OCI-M1 (cell line): ENCODE measurements at places on chromosomes 3 and 15.

GRCh38 chr3:178480795-178481194 is 55.4 kb upstream of the KCNMB2 start:
- no peak for DNase-seq

DNA sequence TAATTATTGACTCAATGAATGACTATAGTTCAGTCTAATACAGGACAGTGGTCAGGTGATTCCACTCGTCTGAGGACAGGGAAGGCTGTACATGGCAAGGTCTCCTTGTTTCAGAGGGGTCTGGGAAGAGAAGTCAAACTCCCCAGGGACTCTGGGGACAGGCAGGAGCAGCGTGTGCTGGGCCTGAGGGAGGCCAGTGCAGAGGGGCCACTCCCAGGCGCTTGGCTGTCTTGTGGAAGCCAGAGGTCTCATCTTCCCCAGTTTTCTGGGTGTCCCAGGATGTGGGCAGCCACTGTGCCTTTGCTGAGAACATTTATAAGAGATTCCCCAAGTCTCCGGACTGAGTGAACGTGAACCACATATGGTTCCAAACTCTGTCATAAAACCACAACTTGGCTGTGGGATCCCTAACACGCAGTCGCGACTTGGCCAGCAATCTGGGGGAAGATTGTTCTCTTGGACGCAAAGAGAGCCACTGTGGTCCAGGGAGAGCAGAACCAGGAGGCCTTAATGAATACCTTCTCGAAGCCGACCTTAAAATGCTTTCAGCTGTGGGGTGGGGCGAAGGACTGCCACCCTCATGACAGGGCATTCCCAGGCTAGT is 30.4 kb downstream of the BHLHE40 start:
- no peak for DNase-seq

DNA sequence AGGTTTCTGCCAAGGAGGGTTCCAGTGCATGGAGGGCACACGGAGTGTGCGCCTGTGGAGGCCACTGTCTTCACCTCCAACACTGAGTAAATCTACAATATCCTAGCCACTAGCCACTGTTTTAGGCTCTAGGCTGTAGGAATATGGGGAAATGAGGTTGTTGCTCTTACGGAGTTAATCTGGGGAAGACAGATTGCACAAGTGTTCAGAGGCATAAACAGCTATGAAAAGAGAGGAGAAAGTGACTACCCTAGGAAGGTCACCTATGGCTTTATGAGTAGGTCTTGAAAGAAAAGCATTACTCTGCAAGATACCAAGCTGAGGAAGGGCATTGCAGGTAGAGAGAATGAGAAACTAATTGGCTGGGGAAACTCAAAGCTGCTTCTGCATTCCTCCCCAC is 85.7 kb downstream of the CYP19A1 start:
- DNase-seq: no peak

DNA sequence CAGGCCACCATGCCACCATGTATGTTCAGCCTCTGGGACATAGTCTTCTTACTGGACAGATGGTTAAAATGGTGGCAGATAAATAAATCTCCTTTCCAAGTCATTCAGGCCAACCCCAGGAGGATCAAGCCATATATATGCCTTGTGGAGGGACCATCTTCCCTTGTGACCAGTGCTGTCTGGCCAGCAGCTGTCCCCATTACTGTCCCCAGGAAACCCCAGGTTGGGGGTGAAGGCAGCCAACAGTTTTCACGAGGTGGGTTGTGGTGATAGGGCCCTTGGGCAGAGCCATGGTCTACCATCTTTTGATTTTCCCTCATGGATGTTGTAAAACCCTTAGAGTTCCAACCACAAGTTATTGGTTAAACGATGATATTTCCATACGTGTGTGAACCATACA is 48.7 kb upstream of the PCSK6 start:
- no peak for DNase-seq

GRCh38 chr15:69732133-69732532 is 279.5 kb downstream of the RPLP1 start:
- no peak for DNase-seq

DNA sequence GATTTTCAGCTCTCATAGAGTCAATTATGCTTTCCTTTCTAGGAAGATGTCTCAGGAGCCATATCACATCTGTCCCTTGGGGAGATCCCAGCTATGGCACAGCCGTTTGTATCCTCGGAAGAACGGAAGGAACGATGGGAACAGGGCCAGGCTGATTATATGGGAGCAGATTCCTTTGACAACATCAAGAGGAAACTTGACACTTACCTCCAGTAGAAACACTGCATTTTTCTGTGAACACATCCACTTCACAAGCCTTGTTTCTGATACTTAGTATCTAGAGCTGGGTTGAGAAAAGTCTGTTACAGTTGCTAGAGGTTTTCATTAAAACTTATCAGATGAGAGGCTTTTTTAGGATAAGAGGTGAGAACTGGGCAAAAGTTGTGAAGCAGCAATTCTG is 35.4 kb downstream of the GYG1 start:
- no peak for DNase-seq

DNA sequence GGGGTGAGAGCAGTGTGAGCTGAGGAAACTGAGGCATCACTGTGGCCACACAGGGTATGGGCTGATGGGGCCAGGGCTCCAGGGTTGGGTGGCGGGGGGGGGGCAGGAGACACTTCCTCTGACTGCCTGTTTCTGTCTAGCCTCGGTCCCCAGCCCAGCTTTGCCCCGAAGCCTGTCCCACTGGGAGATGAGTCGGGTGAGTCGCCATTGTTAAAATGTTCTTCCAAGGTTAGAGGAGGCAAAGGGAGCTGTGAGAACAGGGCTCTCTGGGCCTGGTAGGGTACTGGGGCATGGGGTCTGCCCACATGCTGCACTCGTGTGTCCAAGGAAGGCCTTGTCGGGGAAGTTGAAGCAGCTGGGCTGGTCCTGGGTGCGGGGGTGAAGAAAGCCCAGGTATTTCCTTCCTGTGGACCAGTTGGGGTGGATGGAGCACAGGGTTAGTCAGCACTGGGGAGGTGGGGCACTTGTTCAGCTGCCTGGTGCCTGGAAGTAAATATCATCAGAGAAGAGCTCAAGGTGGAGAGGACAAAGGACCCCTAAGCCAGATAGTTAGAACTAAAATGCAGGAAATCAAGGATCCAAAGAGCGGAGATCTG is 8.3 kb upstream of the JMJD7 start:
- DNase-seq: no peak

- DNase-seq: peak; percentile 69
Observed at GRCh38 chr3:50365080-50365841, 5.9 kb upstream of the TMEM115 start.

GRCh38 chr3:127999509-128000106 is 52.6 kb upstream of the SEC61A1 start:
- no peak for DNase-seq

DNA sequence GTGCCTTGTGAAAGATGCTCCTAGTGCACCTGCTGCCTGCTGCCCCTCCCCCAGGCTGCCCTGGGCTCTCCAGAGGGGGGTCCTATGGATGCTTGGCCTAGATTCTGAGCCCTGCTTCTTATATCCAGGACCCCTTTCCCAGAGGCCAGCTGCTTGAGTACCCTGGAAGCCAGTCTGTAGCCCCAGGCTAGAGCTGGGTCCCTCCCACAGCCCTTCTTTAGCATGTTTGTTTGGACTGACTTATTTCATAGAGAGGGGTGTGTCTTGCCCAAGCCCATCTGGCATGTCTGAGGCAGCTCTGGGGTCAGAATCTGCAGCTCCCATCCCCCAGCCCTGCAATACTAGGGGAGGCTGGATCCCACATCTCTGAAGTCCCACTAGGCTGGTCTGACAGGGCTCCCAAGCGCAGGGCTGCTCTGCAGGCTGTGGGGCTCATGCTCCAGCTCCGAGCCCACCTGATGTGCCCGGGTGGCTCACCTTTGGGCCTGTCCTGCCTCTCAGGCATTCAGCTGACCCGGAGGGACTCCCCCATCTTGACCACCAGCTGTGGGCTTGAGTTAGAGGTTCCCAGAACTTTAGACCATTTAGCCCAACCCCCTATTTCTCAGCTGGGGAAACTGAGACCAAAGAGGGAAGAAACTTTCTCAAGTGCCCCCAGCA is 3.1 kb downstream of the CHRNB4 start:
- DNase-seq: no peak

DNA sequence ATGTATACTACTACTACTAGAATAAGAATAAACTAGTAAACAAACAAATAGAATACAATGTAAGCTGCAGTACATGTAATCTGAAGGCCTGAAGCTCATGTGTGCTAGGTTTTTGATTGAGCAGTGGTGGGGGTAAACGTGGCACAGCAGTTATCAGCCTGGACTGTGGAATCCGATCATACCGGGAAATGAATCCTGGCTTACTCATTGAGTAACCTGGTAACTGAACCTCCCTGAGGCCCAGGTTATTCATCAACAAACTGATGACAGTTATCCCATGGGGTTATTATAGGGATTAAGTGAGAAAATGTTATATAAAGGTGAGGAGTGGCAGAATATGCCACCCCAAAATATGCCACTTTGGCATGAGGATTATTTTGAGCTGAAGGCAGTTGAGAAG is 339.1 kb downstream of the FHIT start:
- no peak for DNase-seq

GRCh38 chr3:182412066-182412465 is 381.2 kb upstream of the ATP11B start:
- no peak for DNase-seq

DNA sequence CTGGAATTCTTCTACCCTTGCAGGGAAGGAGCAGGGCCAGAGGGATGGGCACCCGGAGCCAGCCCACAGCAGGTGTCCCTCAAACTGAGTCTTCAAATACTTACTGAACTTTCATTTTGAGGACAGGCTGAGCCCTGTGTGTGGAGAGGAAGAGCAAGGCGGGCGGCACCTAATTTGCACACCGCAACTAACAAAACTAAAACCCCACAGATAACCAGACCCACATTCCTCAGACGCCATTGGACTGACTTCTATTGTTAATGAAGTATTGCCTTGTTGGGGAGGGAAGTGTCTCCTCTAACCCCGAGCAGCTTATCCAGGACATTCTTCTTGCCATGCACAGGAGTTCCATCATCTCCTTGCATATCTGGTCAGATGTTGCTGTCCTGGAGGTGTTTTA is 105.2 kb upstream of the NR2E3 start:
- no peak for DNase-seq

DNA sequence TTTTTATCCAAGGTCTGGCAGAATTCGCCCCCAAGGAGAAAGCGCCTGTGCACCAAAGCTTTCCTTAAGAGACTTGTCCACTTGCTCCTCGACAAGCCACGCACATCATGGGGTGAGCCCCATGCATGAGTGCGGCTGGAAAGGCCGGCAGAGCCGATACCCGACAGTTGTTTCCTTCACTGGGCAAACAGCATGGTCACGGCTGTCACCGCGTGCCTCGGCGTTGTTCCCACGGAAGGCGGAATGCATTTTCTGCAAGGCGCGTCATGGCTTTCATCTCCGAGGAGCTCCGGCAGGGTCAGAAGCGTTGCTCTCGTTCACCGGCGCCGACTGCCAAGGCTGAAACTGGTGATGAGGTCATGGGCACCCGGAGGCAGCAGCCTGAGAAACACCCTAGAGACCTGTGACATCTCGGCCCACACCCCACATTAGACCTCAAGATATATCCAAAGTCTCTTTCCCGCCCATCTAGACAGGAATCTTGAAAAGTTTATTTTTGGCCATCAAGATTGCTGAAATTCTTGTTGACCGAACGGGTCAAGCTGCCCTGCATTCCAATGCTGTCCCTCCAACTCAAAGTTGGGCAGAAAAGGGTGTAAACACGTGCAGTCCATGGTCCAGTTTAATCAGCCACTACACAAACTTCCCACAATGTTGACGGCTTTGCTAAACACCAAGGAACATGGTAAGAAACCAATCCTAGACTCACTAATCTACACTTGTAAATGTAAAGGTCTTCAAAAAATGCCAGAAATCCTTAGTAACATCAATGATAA is 604 bp upstream of the TJP1 start:
- no peak for DNase-seq

DNA sequence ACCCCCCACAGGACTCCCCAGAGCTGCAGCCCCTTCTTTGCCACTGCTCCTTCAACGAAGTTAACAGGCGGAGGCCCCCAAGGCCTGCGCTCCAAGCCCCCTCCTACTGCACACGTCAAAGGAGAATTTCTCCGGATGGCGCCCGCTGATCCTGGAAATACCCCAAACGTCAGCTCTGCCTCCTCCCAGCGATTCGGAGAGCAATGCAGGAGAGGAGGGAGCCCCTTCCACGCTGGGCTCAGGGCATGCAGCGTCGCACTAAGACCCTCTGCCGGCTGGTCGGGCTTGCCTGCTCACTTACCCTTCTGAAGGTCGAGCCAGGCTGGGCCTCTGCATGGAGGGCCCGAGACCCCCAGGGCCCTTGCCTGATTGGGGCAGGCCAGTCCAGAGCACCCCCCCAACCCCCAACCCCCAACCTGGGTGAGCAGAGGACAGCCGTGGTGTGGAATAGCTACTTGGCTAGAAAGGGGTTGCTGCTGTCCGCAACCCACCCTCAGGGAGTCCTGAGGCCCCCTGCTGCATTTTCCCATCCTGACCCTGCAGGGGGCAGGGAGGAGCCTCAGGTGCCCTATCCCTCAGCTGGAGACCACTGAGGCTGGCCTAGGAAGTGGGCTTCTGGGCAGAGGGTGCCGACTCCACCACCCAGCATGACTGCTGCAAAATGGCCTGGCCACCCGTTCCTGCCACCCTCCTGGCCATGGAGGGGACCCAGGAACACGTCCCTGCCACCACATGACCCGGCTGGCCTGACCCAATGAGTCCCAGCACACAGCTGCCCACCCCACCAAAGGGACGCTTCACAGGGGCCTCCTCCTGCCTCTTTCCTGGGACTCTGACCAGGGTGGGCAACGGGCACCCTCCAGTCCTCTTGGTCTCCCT is 976 bp downstream of the ATP2B2 start:
- DNase-seq: no peak

GRCh38 chr15:34754171-34754601 is 612 bp downstream of the GJD2 start:
- DNase-seq: no peak

GRCh38 chr15:36924034-36924433 is 176.3 kb downstream of the MEIS2 start:
- no peak for DNase-seq

GRCh38 chr3:77780278-77780996 is 740.5 kb downstream of the ROBO2 start:
- no peak for DNase-seq

- DNase-seq: no peak
Observed at GRCh38 chr3:106729481-106729880, 647.8 kb upstream of the CCDC54 start.

DNA sequence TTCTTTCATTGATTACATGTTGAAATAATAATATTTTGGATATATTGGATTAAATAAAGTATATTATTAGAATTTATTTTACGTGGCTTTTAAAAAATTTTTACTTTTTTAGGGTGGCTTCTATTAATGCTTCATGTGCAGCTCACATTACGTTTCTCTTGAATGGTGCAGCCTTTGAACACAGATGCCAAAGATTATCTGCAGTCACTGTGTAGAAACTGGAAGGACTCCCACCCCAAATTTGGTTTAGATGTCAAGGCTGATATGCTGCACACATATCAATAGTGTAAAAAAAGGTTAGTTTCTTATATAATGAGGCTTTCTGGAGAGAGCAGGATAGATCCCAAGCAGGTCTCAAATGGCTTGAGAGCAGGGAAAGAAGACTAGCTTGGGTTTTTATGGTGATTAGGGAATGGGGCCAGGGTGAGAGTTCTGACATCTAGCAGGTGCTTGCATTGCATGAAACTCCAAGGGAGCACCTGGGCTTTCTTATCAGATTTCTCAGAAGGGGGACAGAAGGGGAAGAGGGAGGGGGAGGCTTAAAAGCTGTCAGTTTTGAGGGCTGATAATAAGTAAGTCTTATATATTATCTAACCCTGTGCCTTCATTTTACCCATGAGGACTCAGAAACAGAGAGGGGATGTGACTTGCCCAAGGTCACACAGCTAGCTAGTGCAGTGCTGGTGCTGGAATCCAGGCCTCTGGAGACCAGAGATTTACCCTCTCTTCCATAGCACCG is 89.6 kb downstream of the CHST2 start:
- no peak for DNase-seq

- DNase-seq: no peak
Observed at GRCh38 chr3:25465266-25465860, 37.3 kb downstream of the RARB start.
